ENCODE measurements at places on chromosomes 5 and 9.

DNA sequence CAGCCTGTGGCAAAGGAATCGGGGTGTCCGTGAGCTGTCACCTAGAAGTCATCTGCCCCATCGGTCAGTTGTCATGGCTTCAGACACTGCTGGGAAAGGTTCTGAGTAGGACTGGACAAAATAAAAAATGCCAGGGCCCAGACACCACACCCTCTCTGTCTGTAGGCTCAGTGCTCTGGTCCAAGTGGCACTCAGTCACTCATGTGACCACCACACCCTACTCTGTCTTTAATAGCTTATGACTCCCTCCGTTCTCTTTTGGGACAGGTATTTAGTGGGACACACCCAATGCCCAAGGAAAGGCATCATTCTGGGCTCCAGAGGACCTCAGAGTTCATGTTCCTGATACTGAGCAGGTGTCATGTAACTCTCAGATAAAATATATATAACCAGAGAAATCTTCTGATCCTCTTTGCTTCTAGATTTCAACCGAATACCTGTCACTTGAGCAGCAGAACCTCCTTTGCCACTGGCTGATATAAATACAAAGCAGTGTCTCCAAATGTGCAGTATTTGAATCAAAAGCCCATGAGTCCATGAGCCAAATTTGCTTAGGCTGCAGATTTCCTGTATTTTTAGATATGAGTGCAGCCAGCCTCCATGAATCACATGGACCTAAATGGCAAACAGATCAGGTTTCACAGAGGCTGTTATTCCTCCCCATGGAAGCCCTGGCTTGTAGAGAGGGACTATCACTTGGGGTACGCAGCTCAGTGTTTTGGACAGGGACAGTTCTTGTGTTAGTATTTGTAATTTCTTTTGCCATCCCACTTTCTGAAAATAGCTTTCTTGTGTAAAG, 272.0 kb downstream of the ARHGAP26 start:
- DNase-seq = no peak

DNA sequence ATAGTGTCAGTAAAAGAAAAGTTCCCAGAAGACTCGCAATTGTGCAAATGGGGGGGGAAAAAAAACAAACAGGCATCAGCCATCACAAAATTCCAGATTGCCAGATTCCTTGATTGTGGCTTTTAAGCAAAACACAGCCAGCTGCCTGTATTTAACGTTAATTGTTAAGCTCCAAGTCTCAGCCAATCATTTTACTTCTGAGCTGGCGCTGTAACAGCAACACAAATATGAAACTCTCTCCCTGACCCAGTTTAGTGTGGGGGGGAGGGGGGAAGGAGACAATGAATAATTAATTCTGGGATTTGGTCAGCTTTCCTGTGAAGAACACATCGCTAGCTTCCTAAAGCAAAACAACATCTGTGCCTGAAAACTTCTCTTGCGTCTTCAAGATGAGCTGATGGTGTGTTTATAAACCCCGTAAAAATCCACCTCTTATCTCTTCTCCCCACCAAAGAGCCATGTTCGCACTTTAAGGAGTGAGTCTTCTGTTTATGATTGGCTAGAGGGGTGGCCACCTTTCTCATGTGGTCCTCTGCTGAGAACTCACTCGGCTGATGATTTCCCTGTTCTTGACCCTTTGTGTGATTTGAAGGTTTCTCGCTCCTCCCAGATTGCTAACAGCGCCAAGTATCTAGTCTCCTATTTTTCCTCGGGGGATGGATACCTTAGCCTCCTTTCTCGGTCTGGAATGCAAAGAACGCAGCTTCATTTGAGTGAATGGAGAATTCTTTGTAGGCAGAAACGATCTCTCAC, 160.2 kb upstream of the DAPK1 start:
- peak; percentile 9 for DNase-seq

- no peak for DNase-seq
These were observed 2.8 kb upstream of the TBCA start for GRCh38 chr5:77778881-77779438.

- DNase-seq = peak; percentile 66
These were observed 218.2 kb downstream of the MAST4 start for GRCh38 chr5:66814146-66814991.

GRCh38 chr5:55600497-55601203, 65.9 kb upstream of the PLPP1 start:
- DNase-seq = no peak

GRCh38 chr9:125631391-125632085, 75.5 kb downstream of the MAPKAP1 start:
- peak; percentile 42 for DNase-seq

All from mammary epithelial cell (primary cell).